ENCODE measurements at places on chromosomes 6 and 20. TPM values are rescaled to one million over a fixed set of nuclear protein-coding genes. Genes with fewer than 3 reads are reported as not detected.

DNA sequence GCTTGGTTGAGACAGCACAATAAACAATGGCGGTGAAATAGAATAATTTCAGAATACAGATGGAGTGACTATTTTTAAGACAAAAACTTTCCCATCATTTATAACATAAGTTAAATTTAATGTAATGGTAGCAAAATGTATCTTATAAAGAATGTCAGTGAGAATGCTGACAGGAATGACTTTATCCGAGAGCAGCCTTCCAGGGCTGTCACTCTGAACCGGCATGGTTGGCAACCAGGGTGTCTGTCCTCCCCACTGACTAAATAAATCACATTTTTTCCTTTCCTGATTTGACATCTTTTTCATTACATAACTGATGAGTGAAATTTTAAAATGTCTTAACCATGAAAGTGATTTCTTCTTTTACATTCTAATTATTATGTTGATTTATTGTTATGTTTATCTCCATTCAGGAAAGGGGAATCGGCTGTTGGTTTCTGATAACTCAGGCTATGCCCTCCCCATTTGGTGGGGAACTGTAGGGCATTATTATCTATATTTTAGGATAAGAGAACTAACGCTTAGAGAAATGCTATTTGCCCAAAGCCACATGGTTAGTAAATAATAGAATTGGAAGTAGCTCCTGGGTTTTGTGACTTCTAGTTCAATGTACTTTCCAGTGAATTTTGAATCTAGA lies 109.2 kb upstream of the OGFRL1 start:
- no peak for DNase-seq

- DNase-seq = no peak
Measured at GRCh38 chr6:150406948-150407347, 38.1 kb downstream of the IYD start.

- DNase-seq = no peak
Measured at GRCh38 chr6:31610968-31611367, 4.1 kb upstream of the AIF1 start.

Gene PAX1
- total RNA-seq = 0.12 TPM

Gene TRIM38
- total RNA-seq = 5.4 TPM

Data from Daoy (cell line).